ENCODE measurements at places on chromosomes 6 and 20.

DNA sequence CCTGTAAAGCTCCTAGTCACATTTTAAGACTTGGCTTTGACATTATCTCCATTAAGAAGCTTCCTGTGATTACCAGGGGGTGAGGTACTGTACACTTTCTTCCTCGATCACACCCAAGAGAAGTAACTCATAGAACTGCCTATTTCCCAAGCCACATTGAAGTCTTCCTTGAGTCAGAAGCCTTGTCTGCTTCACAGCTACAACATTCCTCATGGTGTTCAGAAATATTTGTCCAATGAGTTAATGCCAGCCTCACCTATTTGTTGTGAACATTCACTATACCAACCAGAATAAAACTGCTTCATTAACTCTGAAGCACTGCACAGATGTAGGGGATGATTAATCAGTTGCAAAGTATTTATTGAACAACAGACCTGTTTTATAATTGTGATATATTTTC lies 622.3 kb downstream of the PTPRT start:
- DNase-seq: no peak

GRCh38 chr6:5050009-5050408 lies 35.1 kb upstream of the PPP1R3G start:
- no peak for DNase-seq

- no peak for DNase-seq
Observed at GRCh38 chr20:58307270-58307669, 2.2 kb upstream of the RAB22A start.

- no peak for DNase-seq
Observed at GRCh38 chr6:159089909-159090308, 45.1 kb upstream of the TAGAP start.

DNA sequence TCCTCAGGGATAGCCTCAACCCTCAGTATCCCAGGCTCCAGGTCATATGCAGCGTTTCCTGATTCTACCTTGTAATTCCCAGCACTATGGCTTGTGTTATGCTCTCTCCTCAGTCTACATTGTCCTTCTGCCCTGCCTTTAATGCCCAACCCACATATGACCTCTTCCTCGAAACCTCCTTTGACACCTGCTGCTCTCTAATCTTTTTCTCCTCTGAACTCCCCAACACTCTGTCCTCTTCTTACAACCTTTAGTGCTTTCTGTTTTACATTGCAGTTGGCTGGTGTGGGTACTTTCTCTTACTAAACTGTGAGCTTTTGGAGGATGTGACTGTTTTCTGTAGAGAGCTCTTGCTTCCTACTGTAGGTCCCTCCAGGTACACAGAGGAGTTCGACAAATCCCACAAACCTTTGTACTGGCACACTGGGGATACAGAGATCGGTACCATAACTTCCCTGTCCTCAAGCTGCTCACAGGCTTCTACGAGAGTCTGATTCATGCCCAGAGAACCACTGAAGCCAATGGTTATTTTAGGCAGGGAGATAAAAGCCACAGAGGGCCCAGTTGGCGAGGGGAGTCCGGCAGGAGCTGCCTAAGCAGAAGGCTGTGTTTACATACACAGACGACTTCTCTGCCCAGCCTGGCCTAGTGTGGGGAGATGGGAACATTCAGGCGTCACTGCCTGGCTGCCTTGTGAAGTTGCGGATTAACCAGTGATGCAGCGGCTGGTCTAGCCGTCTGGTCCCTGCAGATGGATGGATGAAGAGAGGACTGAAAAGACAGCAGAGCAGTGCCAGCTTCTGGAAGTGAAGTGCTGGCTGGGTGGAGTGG lies 8.4 kb upstream of the EPB41L1 start:
- no peak for DNase-seq

DNA sequence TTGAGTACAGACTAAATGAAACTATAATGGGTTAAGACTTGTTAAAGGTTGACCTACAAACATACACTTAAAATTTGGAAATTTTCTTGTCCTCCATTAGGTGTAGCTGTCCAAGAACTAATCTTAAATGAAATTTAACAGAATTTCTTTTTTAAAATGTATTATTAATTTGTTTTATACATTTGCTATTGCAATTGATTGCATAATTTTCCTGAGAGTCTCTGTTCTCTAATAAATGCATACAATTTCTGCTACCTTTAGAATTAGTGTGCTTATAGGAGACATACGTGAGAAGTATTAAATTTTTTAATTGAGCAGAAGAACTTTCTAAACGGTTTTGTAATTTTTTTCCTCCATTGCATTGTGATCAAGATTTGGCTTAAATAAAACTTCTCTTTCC lies 1.5 kb downstream of the FAM135A start:
- no peak for DNase-seq

DNA sequence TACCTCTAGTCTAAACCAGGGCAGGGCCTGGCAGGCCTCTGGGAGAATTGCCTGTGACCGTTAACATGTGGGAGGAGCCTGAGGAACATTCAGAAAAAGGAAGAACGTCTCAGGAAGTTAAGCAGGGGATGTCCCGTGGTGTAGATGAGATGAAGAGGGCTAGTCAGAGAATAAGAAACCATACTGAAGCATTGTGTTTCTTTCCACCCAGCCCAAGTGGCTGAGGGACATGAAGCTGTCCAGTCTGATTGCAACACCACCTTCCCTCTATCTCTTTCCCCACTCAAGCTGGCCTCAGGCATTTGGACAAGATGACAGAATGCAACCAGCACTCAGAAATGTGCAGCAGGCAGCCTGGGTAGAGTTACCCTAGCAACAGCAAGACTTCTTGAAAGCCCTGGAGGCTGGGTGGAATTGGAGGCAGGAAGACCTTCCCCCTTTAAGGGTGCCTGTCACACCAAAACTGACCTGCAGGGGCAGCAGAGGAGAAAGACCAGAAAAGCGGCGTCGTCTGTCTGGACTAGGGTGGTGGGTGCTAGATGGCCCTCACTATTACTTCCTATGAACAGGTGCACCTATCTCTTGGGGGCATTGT lies 186.1 kb downstream of the UNC5CL start:
- DNase-seq: no peak

DNA sequence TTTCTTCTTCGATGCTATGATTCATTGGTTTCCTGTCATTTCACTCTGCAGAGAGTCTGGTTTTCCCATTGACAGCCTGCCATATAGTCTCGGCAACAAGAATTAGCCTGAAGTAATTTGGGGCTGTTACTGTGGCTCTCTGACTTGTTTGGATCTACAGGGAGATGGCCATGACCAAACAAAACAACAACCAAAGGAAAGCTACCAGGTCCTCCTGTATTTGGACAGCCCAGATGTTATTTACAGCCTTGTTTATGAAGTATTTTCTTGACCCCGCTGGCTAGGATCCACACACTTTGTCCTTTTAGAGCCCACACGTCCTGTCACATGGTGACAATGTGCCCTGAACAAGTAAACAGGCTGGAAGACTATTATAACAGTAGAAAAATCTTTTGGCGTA lies 111.4 kb upstream of the PREP start:
- DNase-seq: no peak

DNA sequence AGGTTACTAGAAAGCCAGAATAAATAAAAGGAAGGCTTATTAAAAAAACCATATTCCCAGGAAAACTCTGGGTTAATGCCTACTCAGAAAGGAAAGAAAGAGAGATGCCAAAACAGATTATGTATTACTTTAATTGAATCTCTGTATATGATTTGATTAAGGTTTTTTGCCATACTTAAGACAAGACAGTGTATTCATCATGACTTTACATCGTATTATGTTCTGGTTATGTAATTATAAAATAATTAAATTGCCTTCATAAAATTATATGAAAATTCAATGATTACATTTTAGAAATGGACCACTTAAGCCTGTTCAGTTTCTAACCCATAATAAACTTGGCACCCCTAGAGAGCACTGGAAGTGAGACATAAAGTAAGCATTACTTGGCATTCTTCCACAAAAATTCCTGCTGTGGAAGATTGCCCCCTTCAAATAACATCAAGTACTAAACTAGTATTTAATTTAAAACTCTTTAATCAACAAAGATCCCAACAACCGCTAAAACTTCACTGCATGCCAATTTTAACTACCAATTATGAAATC lies 20.8 kb upstream of the IBTK start:
- no peak for DNase-seq

DNA sequence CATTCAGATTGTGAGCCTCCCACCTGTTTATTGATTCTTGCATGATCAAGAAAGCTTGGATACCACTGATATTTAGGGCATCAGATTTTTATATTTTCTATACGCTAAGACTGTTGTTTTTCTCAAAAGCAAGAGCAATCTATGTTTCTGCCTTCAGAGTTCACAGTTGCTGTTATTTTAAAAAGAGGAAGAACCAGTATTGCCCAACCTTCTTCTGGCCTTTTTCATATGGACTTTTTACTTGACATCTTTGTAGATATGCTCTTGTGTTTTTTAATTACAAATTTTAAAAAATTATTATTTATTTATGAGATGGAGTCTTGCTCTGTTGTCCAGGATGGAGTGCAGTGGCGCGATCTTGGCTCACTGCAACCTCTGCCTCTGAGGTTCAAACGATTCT lies 28.9 kb downstream of the SLC17A5 start:
- DNase-seq: no peak

DNA sequence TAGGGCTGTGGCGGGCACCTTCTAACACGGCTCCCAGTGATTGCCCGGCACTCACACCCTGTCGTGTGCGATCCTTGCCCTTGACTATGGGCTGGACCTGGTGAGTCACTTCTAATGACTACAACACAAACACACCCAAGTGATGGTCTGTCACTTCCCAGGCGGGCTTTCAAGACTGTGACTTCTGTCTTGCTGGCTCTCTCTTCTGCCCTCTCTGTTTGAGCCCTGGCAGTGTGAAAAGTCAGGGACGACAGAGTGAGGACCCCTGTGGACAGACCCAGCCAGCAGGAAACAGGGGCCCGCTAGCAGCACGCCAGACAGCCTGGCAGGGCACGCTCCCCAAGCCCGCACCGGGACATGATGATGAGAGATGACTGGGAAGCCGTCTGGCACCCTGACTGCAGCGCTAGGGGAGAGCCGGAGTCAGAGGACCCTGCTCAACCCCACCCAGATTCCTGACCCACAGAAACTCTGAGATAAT lies 43.0 kb downstream of the KIF16B start:
- no peak for DNase-seq

DNA sequence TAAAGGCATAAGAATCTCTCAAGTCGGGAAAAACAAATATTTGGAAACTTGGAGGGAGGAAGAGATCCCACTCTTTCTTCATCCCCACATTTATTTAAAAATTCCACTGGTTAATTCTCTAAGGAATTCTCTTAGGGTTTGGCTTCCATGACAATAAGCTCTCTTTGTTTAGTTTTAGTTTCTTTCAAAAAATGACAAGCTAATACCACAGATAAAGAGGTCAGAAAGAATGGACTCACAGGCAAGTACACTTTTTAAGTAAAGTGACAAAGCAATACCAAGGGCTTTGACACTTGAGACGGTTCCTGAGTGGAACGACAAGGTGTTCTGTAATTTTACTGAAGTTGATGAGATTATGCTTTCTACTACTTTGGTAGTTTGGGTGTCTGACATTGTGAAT lies 872.1 kb downstream of the PHF3 start:
- no peak for DNase-seq

- DNase-seq: no peak
Observed at GRCh38 chr20:24630486-24631172, 161.2 kb downstream of the SYNDIG1 start.

DNA sequence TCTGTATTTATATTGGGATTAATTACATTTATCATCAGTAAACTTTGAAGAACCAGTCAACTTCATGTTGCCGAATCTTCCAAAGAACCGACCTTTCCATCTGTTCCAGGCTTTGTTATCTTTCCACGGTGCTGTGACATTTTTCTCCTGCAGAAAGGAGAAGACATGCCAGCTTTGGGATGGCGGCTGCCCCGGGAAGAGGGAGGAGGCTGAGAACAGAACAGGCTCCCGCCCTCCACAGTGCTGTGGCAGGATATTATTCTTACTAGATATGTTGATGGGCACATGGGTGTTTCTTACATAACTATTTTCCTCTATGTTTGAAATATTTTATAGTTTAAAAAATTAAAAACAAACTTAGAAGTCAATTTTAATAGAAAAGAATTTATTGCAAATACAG lies 44.9 kb downstream of the GINS1 start:
- no peak for DNase-seq

DNA sequence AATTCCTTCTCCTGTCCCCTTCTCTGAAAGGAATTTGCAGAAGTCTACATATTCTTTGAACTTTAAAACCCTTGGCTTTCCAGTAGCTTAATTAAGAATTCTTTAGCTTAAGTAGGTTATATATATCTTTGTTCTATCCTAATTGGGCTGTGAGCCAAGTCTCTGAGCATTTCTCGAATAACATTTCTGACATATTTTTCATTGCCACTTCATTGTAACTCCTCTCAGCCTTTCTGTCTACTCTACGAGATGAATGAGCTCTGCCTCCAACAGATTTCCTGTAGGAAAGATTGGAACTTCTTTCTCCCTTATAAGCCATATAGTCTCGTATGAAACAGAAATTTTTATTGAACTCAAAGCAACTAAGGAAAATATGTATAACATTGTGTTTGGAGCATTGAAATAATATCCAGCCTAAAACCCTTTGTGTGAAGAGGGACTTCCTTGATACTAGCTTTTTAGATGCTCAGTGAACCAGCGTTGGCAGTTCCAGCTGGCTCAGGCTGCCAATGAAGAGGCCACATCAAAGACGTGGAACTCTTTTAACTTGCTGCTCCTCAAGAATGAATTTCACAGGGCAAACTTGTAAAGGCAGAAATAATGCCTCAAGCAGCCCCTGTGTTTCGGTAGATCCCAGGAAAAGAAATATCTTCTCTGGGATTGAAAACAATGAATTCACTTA lies 87.7 kb upstream of the NOX3 start:
- DNase-seq: no peak

GRCh38 chr20:50690650-50691572 lies at the start of gene RIPOR3:
TSS of gene RIPOR3 (minus strand) at chr20:50691542. CDS start at chr20:50691128, 414 bp downstream.
- no peak for DNase-seq

DNA sequence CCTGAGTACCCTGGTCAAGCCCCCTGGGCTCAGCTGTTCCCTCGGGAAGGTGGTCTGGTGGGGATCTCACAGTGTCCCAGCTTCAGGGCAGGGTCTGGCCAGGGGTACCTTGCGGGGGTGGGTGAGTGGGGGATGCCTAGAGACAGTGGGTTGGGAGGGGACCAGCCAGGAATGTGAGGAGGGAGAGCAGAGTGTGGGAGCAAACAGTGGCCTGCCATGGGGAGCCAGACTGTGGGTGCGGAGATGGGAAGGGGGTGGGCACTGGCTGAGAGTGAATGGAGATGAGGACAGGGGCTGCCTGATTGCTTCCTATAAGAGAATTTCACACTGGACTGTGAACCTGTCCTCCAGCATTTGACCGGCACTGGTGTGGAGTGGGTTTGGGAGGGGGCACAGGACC lies 95.1 kb downstream of the VEGFA start:
- no peak for DNase-seq

DNA sequence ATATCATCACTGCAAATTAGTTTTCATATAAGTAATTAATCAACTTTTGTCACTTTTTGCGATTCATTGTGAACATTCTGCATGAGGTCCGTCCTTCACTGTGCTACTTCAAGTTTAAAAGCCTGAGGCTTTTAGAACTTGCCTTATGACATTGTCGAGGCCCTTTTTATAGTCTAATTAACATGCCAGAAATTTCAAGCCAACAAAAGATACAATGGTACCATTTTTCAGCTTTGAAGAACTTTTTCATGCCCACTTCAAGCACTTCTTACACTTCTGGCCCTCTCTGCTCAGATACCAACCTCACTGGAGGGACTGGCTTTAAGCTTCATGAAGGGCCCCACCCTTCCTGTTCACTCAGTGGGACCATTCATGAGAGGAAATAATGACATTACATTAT lies 323.1 kb downstream of the TPBG start:
- DNase-seq: no peak

- no peak for DNase-seq
Observed at GRCh38 chr6:114987281-114987680, 644.5 kb upstream of the HS3ST5 start.

- DNase-seq: no peak
Observed at GRCh38 chr6:167394339-167394738, 69.5 kb downstream of the TTLL2 start.
